ENCODE measurements at places on chromosomes 4 and X. TPM values are rescaled to one million over a fixed set of nuclear protein-coding genes. Genes with fewer than 3 reads are reported as not detected.

The NDST4 gene
- not detected for total RNA-seq

The DCX gene
- total RNA-seq, result not detected

The CABS1 gene
- not detected for total RNA-seq

The TMEM144 gene
- total RNA-seq, result 0.07 TPM

The C4orf50 gene
- 0.02 TPM for total RNA-seq

The SLC4A4 gene
- not detected for total RNA-seq

The HHIP gene
- total RNA-seq, result 0.39 TPM

The ARHGAP36 gene
- total RNA-seq, result not detected

The SLC6A14 gene
- total RNA-seq, result not detected

DNA sequence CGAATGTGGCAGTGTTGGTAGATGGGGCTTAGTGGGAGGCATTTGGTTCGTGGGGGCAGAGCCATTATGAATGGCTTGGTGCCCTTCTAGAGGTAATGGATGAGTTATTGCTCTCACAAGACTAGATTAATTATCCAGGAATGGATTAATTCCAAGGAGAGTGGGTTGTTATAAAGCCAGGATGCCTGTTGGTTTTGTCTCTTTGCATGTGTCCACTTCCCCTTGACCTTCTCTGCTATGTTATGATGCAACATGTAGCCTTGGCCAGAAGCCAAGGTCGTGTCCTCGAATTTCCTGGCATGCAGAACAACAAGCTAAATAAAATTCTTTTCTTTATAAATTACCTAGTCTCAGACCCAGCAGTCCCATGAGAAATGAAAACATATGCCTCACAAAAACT is 111.2 kb upstream of the PLS3 start:
- no peak overlapping the region for H3K4me3 ChIP-seq
- no peaks in the 10 kb centered on the region for H3K27me3 ChIP-seq
- no peak overlapping the region for H3K27ac ChIP-seq
- no peaks in the 10 kb centered on the region for H3K36me3 ChIP-seq
- no peaks in the 10 kb centered on the region for H3K4me1 ChIP-seq

DNA sequence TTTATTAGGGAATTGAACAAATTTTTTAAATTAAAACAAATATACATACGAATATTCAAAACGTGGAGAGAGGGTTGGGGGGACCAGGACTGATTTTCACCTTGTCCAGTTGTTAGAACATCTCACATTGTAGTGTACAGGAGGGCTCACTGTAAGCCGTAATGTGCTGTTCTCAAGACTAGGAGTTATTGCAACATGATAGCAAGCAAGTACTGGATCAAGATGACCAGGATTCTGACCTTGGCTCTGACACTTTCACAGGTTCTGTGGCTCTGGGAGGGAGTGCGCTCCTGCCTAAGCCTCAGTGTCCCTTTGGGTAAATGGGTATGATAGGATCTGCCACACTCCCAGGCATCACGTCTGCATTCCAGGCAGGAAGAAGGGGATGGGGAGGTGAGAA is 59.0 kb downstream of the SORCS2 start:
- DNase-seq, result no peak
- H3K27me3 ChIP-seq, result no peaks in the 10 kb centered on the region
- H3K27ac ChIP-seq, result no peak overlapping the region

DNA sequence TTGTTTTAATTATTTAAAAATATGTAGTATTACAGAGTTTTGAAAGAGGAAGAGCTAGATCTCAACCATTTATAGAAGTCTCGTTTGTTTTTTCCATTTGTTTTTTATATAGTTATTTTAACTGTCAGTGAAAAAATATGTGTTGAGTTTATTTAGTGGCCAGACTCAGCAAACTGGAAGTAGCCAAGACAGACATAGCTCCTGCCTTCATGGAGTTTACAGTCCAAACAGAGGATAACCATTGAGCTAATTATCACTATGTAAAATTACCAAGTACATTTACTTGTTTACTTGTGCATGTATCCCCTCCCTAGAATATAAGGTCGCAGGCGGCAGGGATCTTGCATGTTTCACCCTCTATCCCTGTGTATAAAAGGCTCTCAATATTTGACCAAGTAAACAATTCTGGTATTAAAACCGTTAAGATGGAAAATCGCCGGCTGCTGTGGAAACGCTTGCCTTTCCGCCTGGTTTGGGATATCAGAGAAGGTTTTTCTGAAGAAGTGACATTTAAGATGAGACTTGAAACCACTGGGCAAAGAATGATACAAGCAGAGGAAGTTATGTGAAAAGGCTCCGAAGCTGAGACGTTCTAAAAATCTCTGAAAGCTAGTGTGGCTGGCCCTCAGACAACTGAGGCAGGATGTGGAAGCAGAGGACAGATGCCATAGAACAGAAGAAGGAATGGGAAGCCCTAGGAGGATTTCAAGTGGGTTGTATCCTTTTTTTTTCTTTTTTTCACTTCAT is 1.3 kb upstream of the CCNI start:
- H3K36me3 ChIP-seq, result no peaks in the 10 kb centered on the region
- no peak for DNase-seq
- H3K4me3 ChIP-seq, result peak overlapping the region; percentile 68
- peaks cover 45% of the 10 kb centered on the region for H3K4me1 ChIP-seq

DNA sequence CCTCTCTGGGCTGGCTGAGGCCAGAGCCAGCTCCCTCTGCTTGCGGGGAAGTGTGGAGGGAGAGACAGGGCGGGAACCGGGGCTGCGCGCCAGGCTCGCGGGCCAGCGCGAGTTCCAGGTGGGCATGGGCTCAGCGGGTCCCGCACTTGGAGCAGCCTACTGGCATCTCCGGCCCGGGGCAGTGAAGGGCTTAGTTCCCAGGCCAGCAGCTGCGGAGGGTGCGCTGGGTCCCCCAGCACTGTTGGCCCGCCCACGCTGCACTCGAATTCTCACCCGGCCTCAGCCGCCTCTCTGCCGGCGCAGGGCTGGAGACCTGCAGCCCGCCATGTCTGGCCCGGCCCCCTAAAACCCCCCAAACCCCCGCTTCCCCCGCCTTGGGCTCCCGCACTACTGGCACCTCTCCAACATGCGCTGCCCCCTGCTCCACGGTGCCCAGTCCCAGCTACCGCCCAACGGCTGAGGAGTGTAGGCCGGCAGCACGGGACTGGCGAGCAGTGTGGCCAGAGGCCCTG is 33.8 kb upstream of the FAT4 start:
- no peak overlapping the region for H3K4me3 ChIP-seq
- no peaks in the 10 kb centered on the region for H3K4me1 ChIP-seq
- no peak for DNase-seq

DNA sequence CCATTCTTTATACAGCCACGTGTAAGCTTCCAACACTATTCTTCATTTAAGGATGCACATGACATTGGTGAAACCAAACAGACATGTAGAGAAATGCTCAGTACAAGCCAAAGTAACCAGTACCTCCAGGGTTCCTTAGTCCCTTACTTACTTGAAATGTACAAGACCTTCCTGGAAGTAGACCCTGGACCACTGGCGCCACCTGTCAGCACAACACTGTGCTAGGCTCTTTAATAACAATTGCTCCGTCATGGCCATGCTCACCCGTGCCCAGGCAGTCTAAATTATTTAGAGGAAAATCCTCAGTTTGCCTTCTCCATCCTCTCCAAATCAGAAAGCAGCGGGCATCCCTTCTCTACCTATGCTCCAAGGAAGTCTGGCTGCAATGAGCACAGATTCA is 52.7 kb downstream of the ADGRA3 start:
- H3K36me3 ChIP-seq, result no peaks in the 10 kb centered on the region
- no peaks in the 10 kb centered on the region for H3K4me1 ChIP-seq
- no peak for DNase-seq
- H3K27ac ChIP-seq, result no peak overlapping the region
- no peak overlapping the region for H3K4me3 ChIP-seq

DNA sequence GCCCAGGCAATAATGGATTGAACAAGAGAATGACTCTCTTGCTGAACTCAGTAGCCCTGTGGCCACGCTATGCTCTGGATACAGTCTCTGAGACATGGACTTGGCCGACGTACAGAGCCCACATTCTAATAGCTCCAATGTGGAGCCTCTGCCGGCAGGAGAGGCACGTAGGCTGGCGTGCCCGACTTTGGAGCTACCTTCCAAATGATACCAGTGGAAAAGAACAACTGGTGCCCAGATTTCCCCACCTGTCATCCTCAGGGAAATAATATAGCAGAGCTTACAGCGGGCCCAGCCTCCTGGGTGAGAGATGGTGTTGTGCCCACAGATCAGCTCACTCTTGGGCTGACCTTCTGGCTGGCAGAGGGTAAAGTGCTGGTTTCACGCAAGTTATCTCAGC is 10.6 kb downstream of the NDP start:
- H3K27ac ChIP-seq, result no peak overlapping the region
- no peaks in the 10 kb centered on the region for H3K36me3 ChIP-seq
- no peak overlapping the region for H3K4me3 ChIP-seq
- DNase-seq, result no peak
- no peaks in the 10 kb centered on the region for H3K27me3 ChIP-seq
- H3K4me1 ChIP-seq, result no peaks in the 10 kb centered on the region

DNA sequence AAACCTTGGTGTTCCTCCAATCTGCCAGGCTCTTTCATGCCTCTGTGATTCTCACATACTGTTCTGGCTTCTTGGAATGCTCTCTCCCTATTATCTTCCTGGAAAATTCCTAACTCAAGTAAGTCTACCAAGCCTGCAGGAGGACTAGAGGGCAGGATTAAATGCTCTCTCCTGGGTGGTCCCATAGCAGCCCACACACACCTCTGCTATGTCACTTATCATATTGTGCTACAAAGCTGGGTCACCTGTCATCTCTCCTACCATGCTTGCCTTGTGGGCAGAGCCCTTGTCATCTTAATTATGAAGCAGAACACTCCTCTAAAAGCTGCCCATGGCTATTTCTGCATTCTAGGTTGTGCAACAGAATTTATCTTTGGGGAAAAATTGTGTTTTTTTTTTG is 344.5 kb upstream of the NOCT start:
- H3K4me3 ChIP-seq, result no peak overlapping the region
- no peak for DNase-seq
- H3K36me3 ChIP-seq, result no peaks in the 10 kb centered on the region
- H3K27ac ChIP-seq, result no peak overlapping the region
- H3K4me1 ChIP-seq, result no peaks in the 10 kb centered on the region
- H3K27me3 ChIP-seq, result no peaks in the 10 kb centered on the region

DNA sequence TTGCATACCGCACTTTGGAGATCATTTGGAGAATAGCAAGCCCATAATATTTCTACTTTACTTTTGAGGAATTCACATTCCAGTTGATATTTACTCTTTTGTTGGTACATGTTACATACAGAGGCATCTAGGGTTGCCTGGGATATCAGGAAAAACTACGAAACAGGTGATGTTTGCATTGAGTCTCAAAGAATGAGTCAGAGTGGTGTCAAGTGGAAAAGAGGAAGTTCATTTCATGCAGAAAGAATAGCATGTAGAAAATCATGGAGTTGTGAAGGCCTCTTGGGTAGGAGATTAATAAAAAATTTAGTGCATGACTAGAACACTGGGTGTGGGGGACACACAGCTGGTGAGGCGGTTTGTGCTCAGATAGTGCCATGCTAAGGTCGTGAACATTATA is 33.5 kb upstream of the ELOVL6 start:
- H3K27ac ChIP-seq, result no peak overlapping the region
- H3K27me3 ChIP-seq, result no peaks in the 10 kb centered on the region
- no peak overlapping the region for H3K4me3 ChIP-seq
- DNase-seq, result no peak
- no peaks in the 10 kb centered on the region for H3K36me3 ChIP-seq
- no peaks in the 10 kb centered on the region for H3K4me1 ChIP-seq

- H3K27me3 ChIP-seq, result no peaks in the 10 kb centered on the region
- H3K4me3 ChIP-seq, result no peak overlapping the region
- peaks cover 20% of the 10 kb centered on the region for H3K36me3 ChIP-seq
- peak; percentile 73 for DNase-seq
- peaks cover 19% of the 10 kb centered on the region for H3K4me1 ChIP-seq
- H3K27ac ChIP-seq, result peak overlapping the region; percentile 62
Observed at GRCh38 chr4:16196482-16197393, 29.5 kb downstream of the TAPT1 start.

GRCh38 chr4:130545596-130545995 is 1449.6 kb downstream of the C4orf33 start:
- no peaks in the 10 kb centered on the region for H3K36me3 ChIP-seq
- H3K4me3 ChIP-seq, result no peak overlapping the region
- H3K27ac ChIP-seq, result no peak overlapping the region
- no peak for DNase-seq
- H3K4me1 ChIP-seq, result no peaks in the 10 kb centered on the region
- H3K27me3 ChIP-seq, result no peaks in the 10 kb centered on the region

DNA sequence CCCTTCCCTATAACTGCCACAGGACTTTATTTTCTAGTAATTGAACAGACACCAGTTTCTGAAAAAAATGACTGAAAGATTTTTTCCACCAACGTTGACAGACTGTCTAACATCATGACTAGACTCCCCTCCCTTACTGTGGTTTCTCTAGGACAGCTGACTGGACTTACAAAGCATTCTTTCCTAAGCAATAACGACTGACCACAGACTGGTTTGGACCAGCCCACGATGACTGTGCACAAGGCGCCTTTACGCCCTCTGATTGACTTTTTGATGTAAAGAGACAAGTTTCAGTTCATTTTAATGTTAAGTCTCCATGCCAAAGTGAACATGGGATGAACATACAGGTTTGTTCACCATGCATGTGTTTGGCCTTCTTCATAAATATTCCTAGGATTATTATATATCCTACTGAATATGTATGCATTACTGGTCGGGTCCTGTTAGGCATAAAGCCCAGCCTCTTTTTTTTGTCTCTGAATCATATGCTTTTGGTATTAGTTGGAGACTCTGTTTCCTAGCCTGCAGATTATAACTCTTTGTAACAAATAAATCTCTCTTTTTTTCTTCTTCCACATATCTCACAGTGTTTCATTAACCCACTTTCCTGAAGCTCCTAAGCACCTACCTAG is 50.5 kb upstream of the UGT2B4 start:
- no peak overlapping the region for H3K27ac ChIP-seq
- no peaks in the 10 kb centered on the region for H3K27me3 ChIP-seq
- H3K4me1 ChIP-seq, result no peaks in the 10 kb centered on the region
- no peaks in the 10 kb centered on the region for H3K36me3 ChIP-seq
- H3K4me3 ChIP-seq, result no peak overlapping the region

DNA sequence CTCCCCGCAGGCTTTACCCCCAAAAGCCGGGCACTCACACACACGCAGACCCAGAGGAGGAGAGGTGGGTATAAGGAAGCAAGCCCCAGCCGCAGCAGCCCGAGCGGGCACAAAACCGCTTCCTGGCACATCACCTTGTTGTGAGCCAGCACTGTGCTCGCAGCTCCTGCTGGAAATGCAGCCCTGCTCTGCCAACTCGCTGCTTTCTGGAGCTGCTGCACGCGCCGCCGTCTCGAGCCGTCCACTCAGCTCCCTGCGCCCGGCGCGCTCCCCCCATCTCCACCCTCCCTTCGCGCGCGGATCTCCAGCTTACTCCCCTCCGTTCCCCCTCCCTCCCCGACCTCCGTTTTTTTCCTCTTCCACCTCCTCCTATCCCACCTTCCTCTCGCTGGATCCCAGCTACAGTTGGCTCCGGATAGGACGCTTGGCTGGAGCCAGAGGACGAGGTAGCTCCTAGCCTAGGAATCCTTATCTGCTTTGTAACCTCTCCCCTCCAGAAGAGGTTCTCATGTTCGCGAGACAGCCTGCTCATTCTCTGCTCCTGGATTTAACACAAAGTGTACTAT is at the start of gene SPOCK3:
SPOCK3 (minus strand) TSS at position 179 of the 566 bp plus-strand sequence.
- H3K4me3 ChIP-seq, result peak within 1 kb of the TSS; percentile 21
- DNase-seq, result no peak
- H3K36me3 ChIP-seq, result no peaks in the 10 kb centered on the region
- H3K27ac ChIP-seq, result no peak within 1 kb of the TSS

GRCh38 chr4:54882616-54883015 is 224.9 kb downstream of the KIT start:
- no peaks in the 10 kb centered on the region for H3K36me3 ChIP-seq
- H3K27me3 ChIP-seq, result no peaks in the 10 kb centered on the region
- H3K4me3 ChIP-seq, result no peak overlapping the region
- no peaks in the 10 kb centered on the region for H3K4me1 ChIP-seq
